ENCODE measurements at places on chromosomes 3 and 15.

DNA sequence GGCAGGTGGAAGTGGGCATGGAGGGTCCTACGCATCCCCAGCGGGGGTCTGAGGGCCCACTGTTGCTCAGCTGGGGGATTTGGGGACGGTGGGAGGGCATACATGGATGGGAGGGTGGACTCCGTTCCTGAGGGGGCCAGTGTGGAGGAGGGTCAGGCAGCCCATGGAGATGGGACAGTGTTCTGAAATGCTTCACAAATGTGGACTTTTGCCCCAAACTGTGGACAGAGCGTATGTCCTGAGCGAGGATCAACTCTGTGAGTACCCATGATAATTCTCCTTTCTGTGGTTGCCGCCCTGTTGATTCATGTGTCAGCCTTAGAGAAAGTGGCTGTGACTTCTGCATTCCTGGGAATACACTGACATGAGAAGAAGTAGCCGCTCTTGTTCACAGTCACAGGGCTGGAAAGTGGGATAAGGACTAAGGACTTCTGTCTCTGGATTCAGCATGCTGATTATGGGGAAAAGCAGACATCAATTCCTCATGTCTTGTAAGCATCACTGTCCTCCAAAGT is 33.4 kb downstream of the SMAD3 start:
- no peak for DNase-seq

DNA sequence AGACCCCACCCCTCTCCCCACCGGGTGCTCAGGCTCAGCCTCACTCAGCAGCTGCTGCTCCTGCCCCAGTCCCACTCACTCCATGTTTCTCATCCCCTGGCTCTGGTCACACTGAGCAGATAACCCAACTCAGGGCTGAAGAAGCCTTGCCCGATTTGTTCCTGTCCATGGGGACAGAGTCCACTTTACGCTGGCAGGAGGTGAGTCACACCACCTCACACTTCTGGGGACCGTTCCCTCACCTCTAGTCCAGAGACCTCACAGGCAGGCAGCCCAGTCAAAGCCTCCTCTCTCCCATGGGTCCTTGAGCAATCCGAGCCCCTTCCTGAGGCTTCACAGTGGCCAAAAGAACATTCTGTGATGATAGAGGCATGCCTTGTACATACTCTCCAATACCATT is 1.4 kb downstream of the CIDEC start:
- no peak for DNase-seq

- no peak for DNase-seq
These were observed 26.4 kb downstream of the PRKCD start for GRCh38 chr3:53187430-53187829.

DNA sequence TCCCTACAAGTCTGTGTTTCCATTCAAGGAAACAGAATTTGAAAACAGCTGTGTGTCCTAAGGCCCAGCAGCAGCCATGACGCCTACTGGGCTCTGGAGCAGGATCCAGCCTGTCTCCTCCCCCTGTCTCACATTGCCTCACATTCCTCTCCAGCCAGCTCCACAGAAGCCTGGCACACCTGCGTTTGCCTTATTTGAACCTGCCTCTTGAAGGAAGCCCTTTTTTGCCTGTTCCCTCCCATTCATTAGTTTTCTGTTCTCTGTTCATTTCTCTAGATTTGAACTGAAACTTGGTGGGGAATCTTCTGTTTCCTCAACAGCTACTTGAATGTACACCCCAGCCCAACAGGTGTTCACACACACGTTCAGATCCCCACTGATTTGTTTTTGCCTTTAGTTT is 890.5 kb downstream of the TUSC7 start:
- DNase-seq, result no peak

DNA sequence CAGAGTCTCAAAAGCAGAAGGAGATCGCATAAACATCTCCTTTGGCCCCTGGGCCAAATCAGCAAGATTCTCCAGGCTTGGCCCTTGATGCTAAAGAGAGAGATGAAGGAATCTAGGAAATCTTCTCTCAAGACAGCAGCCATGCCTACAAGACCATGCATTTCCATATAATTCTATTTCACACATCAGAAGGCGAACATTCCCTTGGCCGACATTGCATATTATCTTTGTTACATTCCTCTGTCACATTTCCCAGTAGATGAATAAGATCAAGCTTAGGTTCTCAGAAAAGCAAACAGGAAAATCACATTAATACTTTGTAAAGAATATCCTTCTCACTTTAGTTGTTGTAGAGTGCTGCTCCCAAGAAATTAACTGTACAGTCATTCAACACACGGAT is 21.3 kb downstream of the GASK1A start:
- no peak for DNase-seq

- DNase-seq, result no peak
These were observed 331.1 kb downstream of the CHST2 start for GRCh38 chr3:143450632-143451031.

GRCh38 chr3:175386630-175387029 is 527.5 kb downstream of the NAALADL2 start:
- no peak for DNase-seq
